ENCODE measurements at places on chromosomes 1 and 21. TPM values are rescaled to one million over a fixed set of nuclear protein-coding genes. Genes with fewer than 3 reads are reported as not detected.

- no peaks in the 10 kb centered on the region for H3K36me3 ChIP-seq
- H3K27me3 ChIP-seq: no peaks in the 10 kb centered on the region
- no peaks in the 10 kb centered on the region for H3K4me1 ChIP-seq
- no peak overlapping the region for H3K27ac ChIP-seq
- DNase-seq: no peak
- H3K4me3 ChIP-seq: no peak overlapping the region
These were observed 12.1 kb upstream of the PDC start for GRCh38 chr1:186473047-186473446.

The TP73 gene
- total RNA-seq: not detected

The GLIS1 gene
- total RNA-seq: not detected

- DNase-seq: no peak
- H3K27ac ChIP-seq: no peak overlapping the region
- no peaks in the 10 kb centered on the region for H3K36me3 ChIP-seq
- peak overlapping the region; percentile 71 for H3K4me3 ChIP-seq
- H3K4me1 ChIP-seq: peaks cover 19% of the 10 kb centered on the region
These were observed 7.6 kb downstream of the EFNA3 start for GRCh38 chr1:155086128-155086741.

DNA sequence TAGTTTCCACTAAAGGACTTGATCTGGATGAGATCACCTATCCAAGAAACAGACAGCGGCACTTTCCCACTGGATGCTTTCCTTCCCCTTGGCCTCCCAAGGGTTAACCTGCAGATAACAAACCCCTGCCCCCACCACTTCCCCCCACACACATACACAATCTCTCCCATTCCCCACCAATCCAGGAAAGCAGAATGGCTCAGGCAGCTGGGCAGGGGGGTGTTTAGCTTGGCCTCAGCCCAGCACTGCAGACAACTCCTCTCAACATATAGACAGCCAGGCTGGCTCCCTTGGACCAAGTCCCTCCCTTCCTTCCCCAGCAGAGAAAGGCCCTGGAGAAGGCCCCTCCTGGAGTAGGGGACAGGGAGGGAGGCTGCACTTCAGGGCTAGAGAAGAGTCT is 24.6 kb downstream of the PLEKHA6 start:
- H3K36me3 ChIP-seq: no peaks in the 10 kb centered on the region
- no peaks in the 10 kb centered on the region for H3K27me3 ChIP-seq
- H3K4me1 ChIP-seq: no peaks in the 10 kb centered on the region

Measured in gastrocnemius medialis (tissue), 4 donors.